ENCODE measurements at places on chromosomes 6 and 20.

DNA sequence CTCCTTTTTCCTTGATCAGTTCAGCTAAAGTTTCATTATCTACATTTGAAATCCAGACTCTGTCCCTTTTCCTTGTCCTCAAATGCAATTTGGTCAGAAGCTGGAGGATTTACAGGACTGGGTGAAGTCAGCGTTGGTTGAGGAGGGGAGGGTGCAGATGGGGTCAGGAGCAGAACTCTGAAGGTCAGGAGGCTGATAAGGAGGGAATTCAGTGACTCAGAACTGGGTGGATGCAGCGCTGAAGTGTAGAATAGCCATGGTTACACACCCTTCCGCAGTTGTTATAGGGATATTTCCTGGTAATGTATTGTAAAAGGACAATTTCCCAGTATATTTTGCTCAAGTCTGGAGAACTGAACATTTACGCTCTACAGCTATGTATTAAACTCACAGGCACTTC is 133.1 kb upstream of the FOXA2 start:
- no peak for DNase-seq

- no peak for DNase-seq
These were observed 22.3 kb upstream of the RSPO3 start for GRCh38 chr6:127096167-127096566.

DNA sequence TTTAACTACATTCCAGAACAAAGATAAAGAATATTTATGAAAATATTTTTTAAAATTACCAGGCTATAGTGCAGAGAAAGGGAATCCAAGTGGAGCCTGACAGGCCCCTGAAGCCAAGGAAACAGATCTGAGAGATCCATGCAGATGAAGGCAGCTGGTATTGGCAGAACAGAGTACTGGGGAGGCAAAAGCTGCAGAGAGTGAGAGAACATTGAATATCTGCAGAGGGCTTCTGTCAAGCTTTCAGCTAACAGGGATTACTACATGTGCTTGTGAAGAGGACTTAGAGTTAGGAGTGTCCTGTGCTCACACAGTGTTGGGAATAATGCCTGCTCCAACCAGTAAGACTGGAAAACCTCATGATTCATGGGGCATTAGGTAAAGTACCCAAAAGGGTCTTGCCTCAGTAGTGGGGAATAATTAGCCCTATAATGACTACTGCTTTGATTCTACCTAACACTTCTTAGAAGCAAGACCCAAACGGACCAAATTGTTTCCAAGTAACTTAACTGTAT is 657.2 kb downstream of the DHX35 start:
- no peak for DNase-seq

GRCh38 chr6:11789744-11790143 is 11.1 kb upstream of the ADTRP start:
- no peak for DNase-seq
